ENCODE measurements at places on chromosomes 3 and 15. TPM values are rescaled to one million over a fixed set of nuclear protein-coding genes. Genes with fewer than 3 reads are reported as not detected.

The CA12 gene
- total RNA-seq: not detected

GRCh38 chr15:68365140-68365745, 66.7 kb downstream of the ITGA11 start:
- DNase-seq: no peak

- DNase-seq: no peak
Measured at GRCh38 chr3:107328069-107328468, 49.2 kb upstream of the CCDC54 start.

DNA sequence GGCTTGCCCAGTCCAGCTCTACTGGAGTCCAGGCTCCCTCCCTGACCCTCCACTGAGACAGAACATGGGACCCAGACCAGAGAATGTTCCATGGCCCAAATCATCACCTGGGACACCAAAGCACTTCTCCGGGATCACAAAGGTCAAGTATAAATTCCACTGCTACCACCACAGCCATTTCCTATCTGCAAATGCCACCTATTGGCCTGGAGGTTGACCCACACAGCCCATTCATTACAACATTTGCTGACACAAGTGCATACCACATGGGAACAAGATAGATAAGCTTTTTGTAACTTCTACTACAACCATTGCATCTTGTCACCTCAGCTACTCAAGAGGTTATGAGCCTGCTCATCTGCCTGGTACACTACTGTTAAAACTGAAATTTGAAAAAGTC, 126.8 kb upstream of the NECTIN3 start:
- no peak for DNase-seq

The UROC1 gene
- total RNA-seq: not detected

DNA sequence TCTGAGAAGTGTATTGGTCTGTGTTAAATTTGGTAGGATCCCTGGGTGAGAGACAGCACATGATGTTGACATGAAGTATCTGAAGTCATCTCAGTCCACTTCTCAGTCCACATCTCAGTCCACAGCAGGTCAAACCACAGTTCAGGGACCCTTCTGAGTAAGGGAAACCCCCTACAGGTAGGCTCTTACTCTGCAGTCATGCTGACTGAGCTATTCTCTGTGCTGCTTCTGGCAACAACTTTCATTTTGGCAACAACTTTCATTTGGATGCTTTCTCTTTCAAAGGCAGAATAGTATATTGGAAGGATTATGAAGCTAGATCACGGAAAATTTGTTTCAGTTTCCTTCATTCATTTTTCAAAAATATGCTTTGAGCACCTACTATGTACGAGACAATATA, 178.2 kb upstream of the GOLIM4 start:
- DNase-seq: no peak

GRCh38 chr3:15634671-15635070, 33.1 kb downstream of the BTD start:
- DNase-seq: no peak

GRCh38 chr15:56019060-56019793, 25.8 kb upstream of the NEDD4 start:
- DNase-seq: no peak

The HOMER2 gene
- 10.3 TPM for total RNA-seq

The EOGT gene
- 11.3 TPM for total RNA-seq

DNA sequence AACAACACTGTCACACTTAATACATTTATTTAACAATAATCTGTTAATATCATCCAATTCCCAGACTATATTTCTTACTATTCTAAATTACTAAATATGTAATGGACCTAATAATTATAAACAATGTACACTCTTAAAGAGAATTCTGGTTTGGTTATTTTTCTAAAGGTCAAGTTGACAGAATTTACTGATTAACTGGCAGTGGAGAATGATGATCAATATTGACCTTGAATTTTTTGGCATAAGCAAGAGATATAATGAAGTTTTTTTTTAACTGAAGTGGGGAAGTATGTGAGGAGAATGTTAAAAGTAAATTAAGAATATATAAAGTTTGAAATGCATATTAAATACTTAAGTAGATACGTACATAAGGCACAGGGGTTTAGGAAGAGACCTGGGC, 33.8 kb downstream of the BCHE start:
- no peak for DNase-seq

- DNase-seq: no peak
Measured at GRCh38 chr3:172848910-172849309, 98.4 kb downstream of the ECT2 start.

DNA sequence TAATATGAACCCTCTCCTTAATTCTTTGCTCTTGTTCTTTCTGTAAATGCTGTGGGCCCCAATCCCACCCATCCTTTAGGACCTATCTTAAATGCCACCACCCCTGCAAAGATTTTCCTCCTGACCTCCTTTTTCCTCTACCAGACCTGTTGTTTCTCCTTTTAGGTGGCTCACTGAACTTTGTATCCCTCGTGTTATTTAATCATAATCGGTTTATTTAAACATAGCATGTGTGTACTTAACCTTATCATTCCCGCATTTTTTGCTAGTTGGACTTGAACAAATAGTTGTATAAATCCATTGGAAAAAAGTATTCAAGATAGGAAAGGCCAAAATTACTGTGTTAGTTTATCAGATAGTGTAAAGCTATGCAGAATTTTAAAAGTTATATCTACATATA, 988 bp upstream of the NFKBIZ start:
- DNase-seq: no peak

The UTS2B gene
- total RNA-seq: not detected

The NME9 gene
- not detected for total RNA-seq

DNA sequence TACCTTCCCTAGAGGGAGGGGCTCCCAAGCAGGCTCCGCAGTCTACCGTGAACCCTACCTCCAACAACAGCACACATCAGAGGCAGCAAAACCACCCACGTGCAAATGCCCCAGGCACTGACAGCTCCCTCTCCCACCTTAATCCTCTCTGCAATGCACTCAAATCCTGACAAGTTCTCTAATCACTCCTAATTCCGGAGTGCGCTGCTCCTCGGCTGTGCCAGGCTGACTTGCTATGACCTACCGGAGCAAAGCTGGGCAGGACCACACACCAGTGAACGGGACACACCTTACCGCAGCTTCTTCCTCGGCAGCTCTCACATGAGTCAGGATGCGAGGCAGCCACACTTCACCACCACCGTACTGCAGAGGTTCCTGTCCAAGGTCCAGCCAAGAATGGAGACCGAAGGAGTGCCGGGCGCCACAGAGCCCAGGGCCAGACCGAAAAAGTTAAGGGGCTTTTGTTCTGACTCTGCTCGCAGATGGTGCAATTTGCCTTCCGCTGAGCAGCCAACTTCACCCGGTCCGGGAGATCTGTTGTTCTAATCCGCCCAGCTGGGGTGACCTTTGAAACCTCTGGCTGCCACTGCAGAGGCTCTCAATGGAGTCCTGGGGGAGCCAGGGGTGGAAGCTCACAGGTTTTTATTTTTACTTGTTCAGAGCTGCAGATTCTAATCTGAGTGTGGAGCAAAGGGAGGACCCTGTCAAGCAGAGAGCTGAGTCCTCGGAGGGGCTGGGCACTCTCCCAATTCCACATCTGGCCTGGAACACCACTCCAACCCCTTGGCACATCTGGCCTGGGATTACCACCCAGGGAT, 84.4 kb downstream of the MYLK start:
- no peak for DNase-seq

- DNase-seq: peak; percentile 62
Measured at GRCh38 chr3:52533623-52534280, at the start of gene NT5DC2. Gene NT5DC2, minus strand, starts transcription at chr3:52533857. Its CDS starts 120 bp downstream, at chr3:52533737.

The CCRL2 gene
- total RNA-seq: 5.8 TPM

The ENTPD3 gene
- total RNA-seq: not detected

- DNase-seq: no peak
Measured at GRCh38 chr3:94359996-94360395, 297.1 kb downstream of the NSUN3 start.

DNA sequence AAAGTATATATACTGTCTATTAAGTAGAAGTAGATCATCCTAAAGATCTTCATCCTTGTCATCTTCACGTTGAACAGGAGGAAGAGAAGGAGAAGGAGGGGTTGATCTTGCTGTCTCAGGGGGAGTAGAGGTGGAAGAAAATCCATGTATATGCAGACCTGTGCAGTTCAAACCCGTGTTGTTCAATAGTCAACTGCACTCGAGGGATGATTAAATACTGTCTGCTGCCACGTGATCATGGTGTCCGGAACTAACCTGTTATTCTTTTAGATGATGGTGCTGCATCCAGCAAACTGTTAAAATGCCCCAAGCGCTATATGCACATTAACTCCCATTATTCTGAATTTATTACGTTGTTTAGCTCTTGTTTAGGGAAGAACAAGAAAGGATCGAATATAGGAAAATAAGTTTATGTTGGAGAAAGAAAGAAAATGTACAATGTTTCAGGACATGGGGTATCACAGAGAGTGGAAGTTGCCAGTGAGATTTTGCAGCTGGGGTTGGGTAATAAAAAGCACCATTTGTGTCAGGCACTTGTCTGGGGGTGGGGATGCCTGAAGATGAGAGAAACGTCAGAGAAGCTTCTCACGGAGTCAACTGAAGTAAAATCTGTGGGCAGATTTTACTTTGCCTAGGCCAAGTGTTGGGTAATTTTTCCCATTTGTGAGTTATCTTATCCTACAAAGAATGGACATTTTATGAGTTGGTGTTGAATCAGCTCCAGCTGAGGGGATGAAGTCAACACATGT, 229.2 kb downstream of the RYR3 start:
- no peak for DNase-seq

The RARRES1 gene
- total RNA-seq: not detected

GRCh38 chr3:9955067-9955502, 2.9 kb upstream of the PRRT3 start:
- DNase-seq: no peak

The GABRG3 gene
- total RNA-seq: not detected

DNA sequence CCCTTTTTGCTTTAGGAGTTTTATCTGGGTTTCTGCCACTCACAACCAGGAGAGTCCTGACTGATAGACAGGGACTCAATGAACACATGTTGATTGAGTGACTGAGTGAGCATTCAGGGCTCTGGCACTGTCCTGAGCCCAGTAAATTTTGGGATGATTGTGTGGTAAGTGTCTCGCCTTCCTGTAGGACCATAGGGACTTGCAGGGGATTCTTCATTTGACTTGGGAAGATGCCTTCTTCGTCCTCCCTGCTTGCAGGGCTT, 22.3 kb upstream of the FLNB start:
- DNase-seq: no peak

GRCh38 chr3:157131861-157132260, 28.1 kb downstream of the CCNL1 start:
- no peak for DNase-seq

DNA sequence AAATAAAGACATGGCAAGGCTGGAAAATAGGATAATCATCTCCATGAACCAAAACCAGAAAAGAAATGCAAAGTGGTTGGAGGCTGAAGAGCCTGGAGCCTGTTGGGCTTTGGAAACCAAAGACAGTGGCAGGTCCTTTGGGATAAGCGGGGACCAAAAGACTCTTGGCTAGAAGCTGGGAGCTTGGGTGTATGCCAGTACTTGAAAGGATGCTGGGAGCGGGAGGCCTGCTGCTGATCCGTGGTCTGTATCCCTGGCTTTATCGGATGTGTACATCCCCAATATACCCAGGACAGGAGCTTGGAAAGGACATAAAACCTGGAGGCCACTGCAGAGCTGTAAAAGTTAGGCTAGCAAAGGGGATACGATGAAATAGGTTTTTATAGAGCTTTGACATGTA, 1.3 kb upstream of the CHRNB4 start:
- DNase-seq: no peak

DNA sequence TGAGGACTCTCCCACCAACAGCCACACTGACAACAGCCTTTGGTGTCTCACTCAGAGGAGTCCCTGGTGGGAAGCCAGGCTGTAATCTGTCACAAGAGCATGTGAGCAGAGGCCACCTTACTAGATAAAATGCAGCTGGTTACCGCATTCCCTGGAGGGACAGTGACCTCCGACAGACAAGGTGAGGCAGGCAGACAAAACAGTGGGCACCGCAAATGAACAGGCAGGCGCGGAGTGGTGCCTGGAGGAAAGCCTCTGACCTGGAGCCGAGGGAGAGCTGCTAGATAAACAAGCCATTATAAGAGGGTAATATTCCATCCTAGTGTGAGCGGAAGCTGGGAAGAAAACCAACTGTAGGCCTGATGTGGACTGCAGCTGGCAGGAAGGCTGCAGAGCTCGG, 736.4 kb downstream of the FHIT start:
- no peak for DNase-seq

DNA sequence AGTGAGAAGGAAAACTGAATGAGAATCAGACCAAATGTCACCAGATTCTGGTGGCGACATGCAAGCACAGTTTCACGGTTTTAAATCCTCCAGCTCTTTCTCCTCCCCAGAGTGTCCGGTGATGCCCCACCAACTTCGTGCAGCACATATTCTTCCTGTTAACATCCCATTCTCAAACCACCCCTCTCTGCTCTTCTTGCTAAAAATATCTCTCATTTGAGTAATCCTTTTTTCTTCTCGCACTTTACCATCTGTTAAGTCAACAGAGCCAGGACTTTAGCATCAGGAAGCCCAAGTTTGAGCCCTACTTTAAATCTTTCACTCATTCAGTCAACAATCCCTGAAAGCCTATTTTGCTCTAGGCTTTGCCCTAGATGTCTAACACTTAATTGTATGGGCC, 68.2 kb upstream of the VGLL4 start:
- no peak for DNase-seq

GRCh38 chr3:24119321-24119751, 174.2 kb downstream of the NR1D2 start:
- DNase-seq: no peak

GRCh38 chr3:145903472-145904013, 257.4 kb downstream of the PLOD2 start:
- no peak for DNase-seq

GRCh38 chr3:66390013-66390412, 110.8 kb downstream of the LRIG1 start:
- no peak for DNase-seq

DNA sequence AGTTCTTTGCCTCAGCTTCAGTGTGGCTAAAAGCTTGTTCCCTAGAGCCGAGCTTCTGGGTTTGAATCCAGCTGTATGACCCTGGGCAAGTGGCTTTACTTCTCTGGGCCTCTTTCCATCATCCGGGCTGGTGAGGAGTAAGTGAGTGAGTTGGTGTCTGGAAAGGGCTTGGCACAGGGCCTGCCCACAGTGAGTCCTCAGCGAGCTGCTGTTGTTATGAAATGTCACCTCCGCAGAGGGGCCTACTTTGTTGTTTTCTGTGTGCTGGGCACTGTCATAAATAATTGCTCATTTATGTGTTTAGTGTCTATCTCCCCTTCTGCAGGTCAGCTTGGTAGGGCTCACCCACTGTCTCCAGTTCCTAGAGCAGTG, 31.7 kb downstream of the SLC6A6 start:
- DNase-seq: no peak

DNA sequence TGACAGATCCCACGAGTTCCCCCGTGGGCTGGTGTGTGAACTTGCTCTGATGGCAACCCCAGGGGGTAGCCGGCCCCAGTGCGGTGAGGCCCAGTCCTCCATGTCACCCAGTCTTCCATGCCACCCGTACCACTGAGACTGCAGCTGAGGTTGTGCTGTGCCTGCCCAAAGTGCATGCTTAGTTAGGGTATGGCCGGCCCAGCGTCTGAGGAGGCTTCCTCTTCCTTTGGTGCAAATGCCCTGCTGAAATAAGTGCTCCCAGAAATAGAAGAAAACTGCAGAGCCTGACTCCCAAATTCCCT, 31.5 kb downstream of the MGLL start:
- DNase-seq: no peak

- DNase-seq: no peak
Measured at GRCh38 chr15:70036585-70037291, 61.0 kb downstream of the TLE3 start.

- no peak for DNase-seq
Measured at GRCh38 chr15:43880406-43881194, 53.8 kb downstream of the WDR76 start.

- DNase-seq: no peak
Measured at GRCh38 chr15:58298879-58299850, 132.6 kb upstream of the LIPC start.

The FANCD2OS gene
- total RNA-seq: not detected

GRCh38 chr15:39313467-39313866, 267.4 kb upstream of the THBS1 start:
- DNase-seq: no peak
